ENCODE measurements at places on chromosomes 3 and 15. TPM values are rescaled to one million over a fixed set of nuclear protein-coding genes. Genes with fewer than 3 reads are reported as not detected.

Gene SMCO1
- total RNA-seq, result not detected

DNA sequence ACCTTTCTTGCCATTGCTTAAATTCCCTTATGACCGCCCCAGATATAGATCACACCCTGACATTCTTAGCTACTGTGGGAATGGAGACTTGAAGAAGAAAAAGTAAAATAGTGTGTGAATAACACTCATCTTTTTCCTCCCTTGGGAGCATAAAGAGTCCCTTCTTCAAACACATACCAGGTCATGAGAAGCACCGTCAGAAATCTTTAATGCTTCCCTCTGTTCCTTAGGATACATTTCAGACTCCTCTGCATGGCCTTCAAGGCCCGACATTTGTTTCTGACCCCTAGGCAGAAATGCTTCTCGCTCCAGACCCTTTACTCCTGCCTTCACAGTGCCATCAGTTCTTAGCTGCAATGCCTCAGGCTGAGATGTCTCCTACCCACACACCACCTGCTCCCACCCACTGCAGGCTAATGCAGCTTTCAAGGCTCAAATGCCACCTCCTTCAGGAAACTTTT is 143.8 kb upstream of the IL12A start:
- DNase-seq, result no peak

DNA sequence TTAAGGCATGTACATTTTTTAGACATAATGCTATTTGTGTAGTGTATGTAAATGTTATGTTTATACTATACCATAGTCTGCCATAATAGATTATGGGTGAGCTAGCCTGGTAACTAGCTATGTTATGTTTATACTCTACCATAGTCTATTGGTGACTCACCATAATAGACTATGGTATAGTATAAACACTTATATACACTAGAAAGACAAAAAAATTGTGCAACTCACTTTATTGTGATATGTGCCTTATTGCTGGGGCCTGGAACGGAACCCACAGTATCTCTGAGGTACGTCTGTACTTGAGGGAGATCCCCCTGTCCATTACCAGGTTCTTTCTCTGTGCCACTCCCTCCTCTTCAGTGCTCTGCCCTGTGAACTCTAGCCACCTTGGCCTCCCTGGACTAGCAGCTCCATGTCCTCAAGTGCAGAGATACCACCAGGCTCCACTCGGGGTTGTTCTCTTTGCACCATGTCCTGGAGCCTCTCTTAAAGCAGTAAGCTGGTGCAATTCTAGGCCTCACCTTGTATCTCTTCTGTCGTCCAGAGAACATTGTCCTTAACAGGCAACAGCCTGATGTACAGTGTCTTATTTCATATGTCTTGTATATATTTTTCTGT is 60.8 kb upstream of the PXYLP1 start:
- no peak for DNase-seq

GRCh38 chr3:50587373-50587772 is 18.1 kb downstream of the HEMK1 start:
- DNase-seq, result no peak

DNA sequence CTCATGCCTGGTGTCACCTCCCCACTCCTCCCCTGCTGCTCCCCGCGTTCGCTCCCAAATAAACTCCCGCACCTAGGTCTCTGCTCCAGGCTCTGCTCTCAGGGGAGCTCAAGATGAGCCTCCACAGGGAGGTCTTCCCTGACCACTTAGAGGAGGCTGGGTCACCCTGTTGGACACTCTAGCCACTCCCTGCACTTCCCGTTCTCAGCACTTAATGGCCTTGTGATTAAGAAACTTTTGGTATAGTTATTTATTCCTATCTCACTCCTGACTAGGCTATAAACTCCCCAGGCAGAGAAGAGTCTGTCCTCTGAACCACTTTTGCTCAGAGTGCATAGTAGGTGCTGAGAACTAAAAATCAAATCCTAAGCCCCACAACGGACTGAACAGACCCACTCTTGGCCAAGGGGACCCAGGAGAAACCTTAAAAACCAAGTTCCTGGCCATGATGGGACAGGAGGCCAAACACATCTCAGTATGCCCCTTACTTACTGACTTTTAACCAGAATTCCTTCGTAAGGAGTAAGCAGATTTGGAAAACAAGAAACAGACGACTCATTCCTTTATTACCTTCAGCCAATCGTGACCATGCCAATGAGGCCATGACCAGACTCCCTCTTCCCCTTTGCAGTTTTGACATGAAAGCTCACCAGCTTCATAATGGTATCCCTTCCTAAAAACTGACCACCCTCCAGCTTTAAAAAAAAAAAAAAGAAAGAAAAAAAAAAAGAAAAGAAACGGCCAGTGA is 69.0 kb upstream of the HRH1 start:
- DNase-seq, result no peak

GRCh38 chr3:106421909-106422308 is 553.1 kb upstream of the CBLB start:
- no peak for DNase-seq

DNA sequence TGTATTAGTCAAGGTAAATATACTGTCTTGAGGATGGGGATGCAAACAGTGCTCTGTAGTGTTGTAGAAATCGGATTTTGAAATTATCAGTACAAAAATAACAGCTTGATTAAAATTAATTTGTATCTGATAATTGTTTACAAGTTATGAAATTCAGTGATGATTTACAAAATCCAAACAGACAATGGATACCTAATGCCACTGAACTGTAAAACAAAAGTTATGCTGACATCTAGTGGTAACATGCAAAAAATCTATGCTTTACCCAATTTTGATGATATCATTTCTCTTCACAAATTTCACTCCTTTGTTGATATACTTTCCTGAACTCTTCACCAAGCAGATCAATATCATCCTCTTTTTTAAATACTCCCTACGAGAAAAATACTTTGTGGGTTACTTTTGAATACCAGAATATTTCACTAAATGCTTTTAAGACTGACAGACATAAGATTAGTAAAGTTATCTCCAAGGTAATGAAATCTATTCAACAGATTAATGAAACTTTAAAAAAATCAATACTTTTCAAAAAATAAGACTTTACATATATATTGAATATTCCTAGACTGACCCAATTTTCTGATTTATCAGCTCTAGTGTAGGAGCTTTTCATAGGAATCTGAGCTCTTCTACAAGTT is 36.0 kb downstream of the MNS1 start:
- DNase-seq, result no peak

Data from ovary (tissue), 10 donors.